ENCODE measurements at places on chromosomes 2 and 18. TPM values are rescaled to one million over a fixed set of nuclear protein-coding genes. Genes with fewer than 3 reads are reported as not detected.

Gene MARCO
- total RNA-seq, result not detected

Gene CACNB4
- total RNA-seq, result 1.8 TPM

Gene ANKRD29
- 3.9 TPM for total RNA-seq

Gene FAM110C
- not detected for total RNA-seq

Gene TDRD15
- 0.02 TPM for total RNA-seq

Gene INPP5D
- 0.47 TPM for total RNA-seq

Gene TANC1
- total RNA-seq, result 15.1 TPM

Gene GALNT5
- total RNA-seq, result 0.02 TPM

Gene RAB6C
- total RNA-seq, result not detected

Gene IL36B
- not detected for total RNA-seq

Gene SIX3
- total RNA-seq, result 2.0 TPM

Gene TMEM17
- 0.51 TPM for total RNA-seq

Gene PROM2
- total RNA-seq, result 0.05 TPM

Gene KCMF1
- 93.0 TPM for total RNA-seq

- H3K27me3 ChIP-seq, result no peaks in the 10 kb centered on the region
- H3K36me3 ChIP-seq, result no peaks in the 10 kb centered on the region
- DNase-seq, result no peak
- no peak overlapping the region for H3K27ac ChIP-seq
- no peak overlapping the region for H3K4me3 ChIP-seq
- H3K4me1 ChIP-seq, result no peaks in the 10 kb centered on the region
These were observed 267.6 kb downstream of the GBX2 start for GRCh38 chr2:235900631-235901030.

DNA sequence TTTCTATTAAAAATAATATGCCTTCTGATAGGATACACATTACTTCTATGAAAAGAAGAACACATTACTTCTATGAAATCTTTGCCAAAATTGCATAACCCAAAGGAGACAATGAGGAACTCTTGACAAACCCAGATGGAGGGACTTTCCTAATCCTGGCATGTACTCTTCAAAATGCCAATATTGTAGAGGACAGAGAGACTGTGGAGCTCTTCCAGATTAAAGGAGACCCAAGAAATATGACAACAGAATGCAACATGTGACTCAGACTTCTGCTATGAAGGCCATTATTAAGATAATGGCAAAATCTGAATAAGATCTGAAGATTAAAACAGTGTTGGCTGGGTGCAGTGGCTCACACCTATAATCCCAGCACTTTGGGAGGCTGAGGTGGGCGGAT is 22.2 kb downstream of the SOWAHC start:
- H3K27ac ChIP-seq, result no peak overlapping the region
- no peaks in the 10 kb centered on the region for H3K36me3 ChIP-seq
- H3K4me3 ChIP-seq, result no peak overlapping the region
- H3K27me3 ChIP-seq, result no peaks in the 10 kb centered on the region
- no peaks in the 10 kb centered on the region for H3K4me1 ChIP-seq
- no peak for DNase-seq

- H3K4me3 ChIP-seq, result no peak overlapping the region
- no peaks in the 10 kb centered on the region for H3K4me1 ChIP-seq
- no peaks in the 10 kb centered on the region for H3K27me3 ChIP-seq
- no peaks in the 10 kb centered on the region for H3K36me3 ChIP-seq
- no peak for DNase-seq
These were observed 44.6 kb downstream of the SERPINB7 start for GRCh38 chr18:63819786-63820185.

GRCh38 chr18:59985289-59985688 is 85.5 kb downstream of the PMAIP1 start:
- H3K27me3 ChIP-seq, result no peaks in the 10 kb centered on the region
- DNase-seq, result no peak
- H3K4me3 ChIP-seq, result no peak overlapping the region
- no peaks in the 10 kb centered on the region for H3K36me3 ChIP-seq
- H3K27ac ChIP-seq, result no peak overlapping the region

DNA sequence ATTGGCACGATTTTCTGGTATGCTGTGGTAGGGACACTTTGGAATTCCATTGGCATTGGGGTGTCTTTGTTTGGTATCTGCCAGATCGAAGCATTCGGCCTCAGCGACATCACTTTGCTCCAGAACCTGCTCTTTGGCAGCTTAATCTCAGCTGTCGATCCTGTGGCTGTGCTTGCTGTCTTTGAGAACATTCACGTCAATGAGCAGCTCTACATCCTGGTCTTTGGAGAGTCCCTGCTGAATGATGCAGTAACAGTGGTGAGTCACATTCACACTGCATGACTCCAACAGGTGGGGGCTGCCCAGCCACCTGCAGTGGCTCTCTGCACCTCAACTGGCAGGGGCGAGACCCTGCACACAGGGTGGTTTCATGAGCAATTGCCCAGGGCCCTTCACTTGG is 38.4 kb downstream of the SLC9A2 start:
- H3K27ac ChIP-seq, result no peak overlapping the region
- H3K4me3 ChIP-seq, result no peak overlapping the region
- no peaks in the 10 kb centered on the region for H3K4me1 ChIP-seq
- DNase-seq, result no peak
- H3K27me3 ChIP-seq, result no peaks in the 10 kb centered on the region
- no peaks in the 10 kb centered on the region for H3K36me3 ChIP-seq

GRCh38 chr2:185919155-185919554 is 180.6 kb downstream of the FSIP2 start:
- H3K4me3 ChIP-seq, result no peak overlapping the region
- no peaks in the 10 kb centered on the region for H3K27me3 ChIP-seq
- H3K27ac ChIP-seq, result peak overlapping the region; percentile 41

DNA sequence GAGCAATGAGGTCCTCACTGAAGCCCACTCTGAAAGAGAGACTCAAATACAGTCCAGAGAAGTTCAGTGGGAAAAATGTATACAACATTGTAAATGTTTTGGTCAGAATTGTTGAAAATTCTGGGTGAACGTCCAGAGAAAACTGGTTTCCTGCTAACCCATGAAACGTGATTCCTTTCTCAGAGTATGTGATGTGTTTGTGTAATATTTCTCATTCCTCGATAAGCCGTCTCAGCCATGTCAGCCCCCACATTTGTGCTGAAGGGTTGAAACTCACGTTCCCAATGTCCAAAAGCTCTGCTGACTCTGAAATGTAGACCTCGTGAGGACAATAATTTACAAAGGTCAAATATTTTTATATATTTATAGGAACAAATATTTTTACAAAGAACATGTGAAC is 51.6 kb downstream of the BMP10 start:
- no peak overlapping the region for H3K27ac ChIP-seq
- no peaks in the 10 kb centered on the region for H3K36me3 ChIP-seq
- no peaks in the 10 kb centered on the region for H3K27me3 ChIP-seq
- no peak for DNase-seq
- H3K4me3 ChIP-seq, result no peak overlapping the region
- peaks cover 5% of the 10 kb centered on the region for H3K4me1 ChIP-seq

DNA sequence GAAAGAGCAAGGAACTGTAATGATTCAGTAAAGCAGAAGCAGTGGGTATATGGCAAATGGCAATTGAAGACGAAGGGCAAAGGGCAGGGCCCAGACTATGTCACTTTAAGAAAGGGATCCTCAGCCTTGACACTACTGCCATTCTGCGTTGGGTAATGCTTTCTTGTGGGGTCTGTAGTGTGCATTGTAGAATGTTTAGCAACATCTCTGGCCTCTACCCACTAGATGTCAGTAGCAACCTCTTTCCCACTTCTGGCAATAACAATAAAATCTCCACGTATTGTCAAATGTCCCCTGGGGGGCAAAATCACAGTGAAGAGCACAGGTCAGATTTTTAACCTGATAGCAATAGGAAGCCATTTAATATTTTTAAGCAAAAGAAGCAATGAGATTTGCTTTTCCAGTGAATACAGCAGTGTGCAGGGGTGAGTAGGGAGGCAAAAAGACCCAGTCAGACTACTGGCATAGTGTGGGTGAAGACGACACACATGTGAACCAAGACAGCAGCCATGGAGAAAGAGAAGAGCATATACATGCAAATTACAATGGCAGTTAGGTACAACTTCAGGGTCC is 209.5 kb downstream of the DYM start:
- no peak overlapping the region for H3K4me3 ChIP-seq
- no peaks in the 10 kb centered on the region for H3K27me3 ChIP-seq
- peaks cover 14% of the 10 kb centered on the region for H3K4me1 ChIP-seq

- no peak overlapping the region for H3K27ac ChIP-seq
- 0 out of 2 replicates have a peak, but pooled peaks cover 6% of the 10 kb centered on the region for H3K4me1 ChIP-seq
- H3K27me3 ChIP-seq, result no peaks in the 10 kb centered on the region
These were observed 801.4 kb upstream of the ZEB2 start for GRCh38 chr2:145321344-145321743.

- no peak for DNase-seq
- H3K36me3 ChIP-seq, result no peaks in the 10 kb centered on the region
- H3K4me3 ChIP-seq, result no peak overlapping the region
- 0 out of 2 replicates have a peak, but pooled peaks cover 3% of the 10 kb centered on the region for H3K27me3 ChIP-seq
- no peak overlapping the region for H3K27ac ChIP-seq
These were observed 758.1 kb upstream of the DDX18 start for GRCh38 chr2:117056376-117056748.

DNA sequence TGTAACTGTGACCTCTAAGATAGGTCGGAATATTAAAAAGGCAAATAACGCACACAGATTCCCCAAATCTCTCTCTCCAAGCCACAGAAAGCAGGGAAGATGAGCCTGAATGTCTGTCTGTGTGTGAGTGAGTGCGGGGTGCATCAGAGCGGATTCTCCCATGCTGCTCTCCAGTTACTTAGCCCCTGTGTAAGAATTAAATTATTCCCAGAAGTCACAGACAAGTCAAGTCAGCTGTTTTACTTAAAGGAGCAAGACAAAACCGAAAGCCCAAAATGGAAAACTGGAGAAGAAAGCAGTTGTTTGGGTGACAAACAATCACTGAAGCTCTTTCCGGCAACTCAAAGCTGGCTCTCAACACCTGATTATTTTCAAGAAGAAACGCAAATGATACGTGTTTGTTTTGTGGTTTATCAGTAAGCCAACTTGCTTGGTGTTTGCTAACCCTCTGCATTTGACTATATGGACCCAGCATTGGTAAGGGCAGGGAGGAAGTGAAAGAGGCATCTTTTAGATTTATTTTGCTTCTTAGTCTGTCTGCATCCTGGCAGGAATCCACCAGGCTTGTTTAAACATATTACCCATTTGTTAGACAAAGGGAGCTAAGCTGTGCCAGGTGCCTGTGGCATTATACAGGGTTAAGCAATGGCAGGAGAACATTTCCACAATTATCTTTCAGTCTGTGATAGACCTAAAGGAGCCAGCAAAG is 121.5 kb upstream of the CREB1 start:
- H3K4me3 ChIP-seq, result no peak overlapping the region
- DNase-seq, result no peak
- H3K36me3 ChIP-seq, result no peaks in the 10 kb centered on the region
- H3K27ac ChIP-seq, result no peak overlapping the region

GRCh38 chr2:241350878-241351639 is 5.0 kb upstream of the FARP2 start:
- H3K27me3 ChIP-seq, result no peaks in the 10 kb centered on the region
- no peak overlapping the region for H3K27ac ChIP-seq
- H3K4me1 ChIP-seq, result no peaks in the 10 kb centered on the region
- H3K4me3 ChIP-seq, result no peak overlapping the region

DNA sequence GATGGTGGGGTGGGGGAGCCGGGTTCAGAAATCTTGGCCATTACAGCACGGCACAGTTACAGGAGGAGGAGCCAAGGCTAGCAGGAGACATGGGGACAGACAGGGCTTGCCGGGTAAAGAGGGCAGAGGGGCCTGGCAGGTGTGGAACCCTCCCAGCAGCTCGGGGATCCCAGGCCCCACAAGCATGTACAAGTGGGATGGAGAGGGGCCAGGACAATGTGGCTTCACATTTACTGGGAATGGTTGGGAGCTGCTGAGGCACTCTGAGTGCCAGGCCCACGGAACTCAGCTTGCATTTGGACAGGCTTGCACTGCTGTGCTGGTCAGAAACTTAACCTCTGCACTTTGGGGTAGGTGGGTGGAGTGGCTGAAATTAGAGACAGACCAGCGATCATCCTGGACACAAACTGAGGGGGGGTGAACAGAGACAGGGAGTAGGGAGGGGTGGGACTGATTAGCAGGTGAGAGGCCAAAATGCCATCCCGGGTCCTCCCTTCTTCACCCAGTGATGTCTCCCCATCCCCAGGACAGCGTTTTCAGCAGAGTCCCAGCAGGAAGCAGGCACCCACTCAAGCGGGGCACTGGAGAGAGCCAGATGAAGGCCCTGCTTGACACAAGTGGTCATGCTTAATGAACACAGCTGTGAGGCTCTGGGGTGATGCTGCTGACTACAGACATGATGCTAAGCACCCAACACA is 9.6 kb downstream of the PER2 start:
- no peaks in the 10 kb centered on the region for H3K4me1 ChIP-seq
- peaks cover 2% of the 10 kb centered on the region for H3K36me3 ChIP-seq
- no peak overlapping the region for H3K27ac ChIP-seq

DNA sequence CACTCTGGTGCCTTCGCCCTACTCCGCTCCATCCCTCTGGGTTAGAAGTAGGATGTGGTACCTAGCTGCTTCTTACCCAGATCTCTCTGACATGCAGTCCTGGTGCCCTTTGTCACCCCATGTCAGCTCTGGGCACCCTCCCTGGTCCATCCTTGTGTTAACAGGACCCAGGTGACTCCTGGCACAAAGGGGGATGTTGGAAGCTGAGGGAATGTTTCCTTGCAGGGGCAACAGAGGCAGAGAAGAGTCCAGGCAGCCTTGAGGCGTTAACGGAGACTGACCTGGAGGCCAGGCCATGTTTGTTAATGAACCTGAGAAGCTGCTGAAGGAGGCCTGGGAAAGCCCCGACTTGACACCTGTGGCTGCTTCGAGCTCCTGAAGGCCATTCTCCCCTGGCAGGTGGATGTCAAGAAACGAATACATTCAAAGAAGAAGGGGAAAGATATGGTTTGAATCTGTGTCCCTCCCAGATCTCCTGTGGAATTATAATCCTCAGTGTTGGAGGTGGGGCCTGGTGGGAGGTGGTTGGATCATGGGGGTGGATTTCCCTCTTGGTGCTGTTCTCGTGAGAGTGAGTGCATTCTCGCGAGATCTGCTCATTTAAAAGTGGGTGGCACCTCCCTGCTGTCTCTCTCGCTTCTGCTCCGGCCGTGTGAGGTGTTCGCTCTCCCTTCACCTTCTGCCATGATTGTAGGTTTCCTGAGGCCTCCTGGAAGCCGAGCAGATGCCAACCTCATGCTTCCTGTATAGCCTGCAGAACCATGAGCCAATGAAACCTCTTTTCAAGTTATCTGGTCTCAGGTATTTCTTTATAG is 31.4 kb downstream of the NPPC start:
- H3K27ac ChIP-seq, result no peak overlapping the region
- peaks cover 6% of the 10 kb centered on the region for H3K27me3 ChIP-seq

GRCh38 chr2:137846993-137847392 is 117.3 kb upstream of the HNMT start:
- H3K4me1 ChIP-seq, result no peaks in the 10 kb centered on the region
- no peaks in the 10 kb centered on the region for H3K36me3 ChIP-seq
- DNase-seq, result no peak
- no peaks in the 10 kb centered on the region for H3K27me3 ChIP-seq

DNA sequence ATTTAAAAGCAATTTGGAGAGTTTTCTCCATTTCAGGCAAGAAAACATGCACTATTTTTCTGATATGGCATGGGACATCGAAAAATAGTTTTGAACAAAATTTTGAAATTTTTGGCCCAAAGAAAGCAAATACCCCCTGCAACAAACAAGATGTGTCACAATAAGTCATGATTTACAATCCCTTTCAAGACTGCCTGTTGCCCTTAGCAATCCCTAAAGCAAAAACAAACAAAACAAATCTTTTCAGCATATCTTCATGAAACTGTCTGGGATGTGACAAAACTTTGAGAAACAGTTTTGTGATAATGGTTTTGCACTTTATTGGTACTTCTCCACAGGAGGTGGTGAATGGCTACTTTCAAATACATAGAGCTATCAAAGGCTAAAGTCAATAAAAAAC is 1888.7 kb upstream of the PIK3C3 start:
- DNase-seq, result no peak
- H3K27me3 ChIP-seq, result no peaks in the 10 kb centered on the region
- H3K4me1 ChIP-seq, result no peaks in the 10 kb centered on the region
- H3K4me3 ChIP-seq, result no peak overlapping the region
